Activated T-cell treated with anti-CD3 and anti-CD28 coated beads, Interleukin-2, amount 50 U/mL, for 1 hour (primary cell): ENCODE measurements at places on chromosomes 3 and 15.

DNA sequence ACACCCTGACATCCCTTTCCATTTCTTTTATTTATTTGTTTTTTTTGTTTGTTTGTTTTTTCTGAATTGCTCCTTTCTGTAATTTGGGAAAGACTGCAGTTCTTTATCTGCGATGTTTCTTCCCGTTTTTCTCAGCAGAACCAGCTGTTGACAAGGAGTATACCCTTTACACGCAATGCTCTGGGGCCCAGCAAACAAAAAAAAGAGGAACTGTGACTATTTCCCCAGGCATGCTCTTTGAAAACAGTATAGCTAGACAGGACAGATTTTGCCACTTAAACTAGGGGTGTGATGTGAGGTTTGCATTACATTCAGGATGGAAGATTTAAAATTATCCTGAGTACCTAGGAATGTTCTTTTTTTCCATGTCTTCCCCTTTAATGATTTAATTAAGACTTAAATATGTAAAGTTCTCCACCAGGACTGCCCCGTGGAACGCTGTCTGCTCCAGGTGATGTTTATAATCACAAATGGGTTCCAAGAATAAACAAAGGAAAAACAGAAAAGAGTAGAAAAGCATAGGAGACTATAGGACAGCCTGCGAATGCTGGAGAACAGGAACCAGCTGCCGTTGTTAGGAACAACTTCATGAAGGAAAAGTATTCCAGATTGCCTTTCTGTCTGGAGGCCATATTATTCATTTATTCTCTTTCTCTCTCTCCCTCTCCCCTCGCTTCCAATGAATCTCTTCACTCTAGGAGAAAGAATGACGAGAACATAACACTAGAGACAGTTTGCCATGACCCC is 43.3 kb downstream of the TGFBR2 start:
- DNase-seq = no peak

DNA sequence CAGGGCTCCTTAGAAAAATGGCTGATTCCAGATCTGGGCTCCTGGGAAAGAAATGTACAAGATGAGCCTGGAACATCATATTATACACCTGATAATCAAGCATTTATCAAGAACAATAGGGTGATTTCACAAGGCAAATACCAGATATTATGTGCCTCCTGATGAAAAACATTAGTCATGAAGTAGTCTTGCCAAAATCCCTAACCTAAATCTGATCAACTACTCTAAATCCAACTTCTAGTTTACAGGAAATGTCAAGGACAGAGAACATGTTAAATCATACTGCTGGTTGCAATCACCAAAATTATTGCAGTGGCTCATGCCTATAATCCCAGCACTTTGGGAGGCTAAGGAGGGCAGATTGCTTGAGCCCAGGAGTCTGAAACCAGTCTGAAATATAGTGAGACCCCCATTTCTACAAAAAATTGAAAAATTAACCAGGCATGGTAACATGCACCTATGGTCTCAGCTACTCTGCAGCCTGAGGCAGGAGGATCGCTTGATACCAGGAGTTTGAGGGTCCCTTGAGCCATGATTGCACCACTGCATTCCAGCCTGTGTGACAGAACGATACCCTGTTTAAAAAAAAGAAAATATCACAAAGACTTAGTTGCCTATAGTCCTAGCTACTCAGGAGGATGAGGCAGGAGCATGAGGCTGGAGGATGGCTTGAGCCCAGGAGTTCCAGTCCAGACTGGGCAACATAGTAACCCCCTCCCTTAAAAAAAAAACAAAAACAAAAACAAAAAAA is 34.9 kb upstream of the ATP13A3 start:
- no peak for DNase-seq

- DNase-seq = no peak
These were observed 1.4 kb downstream of the ISLR2 start for GRCh38 chr15:74131628-74132413.

DNA sequence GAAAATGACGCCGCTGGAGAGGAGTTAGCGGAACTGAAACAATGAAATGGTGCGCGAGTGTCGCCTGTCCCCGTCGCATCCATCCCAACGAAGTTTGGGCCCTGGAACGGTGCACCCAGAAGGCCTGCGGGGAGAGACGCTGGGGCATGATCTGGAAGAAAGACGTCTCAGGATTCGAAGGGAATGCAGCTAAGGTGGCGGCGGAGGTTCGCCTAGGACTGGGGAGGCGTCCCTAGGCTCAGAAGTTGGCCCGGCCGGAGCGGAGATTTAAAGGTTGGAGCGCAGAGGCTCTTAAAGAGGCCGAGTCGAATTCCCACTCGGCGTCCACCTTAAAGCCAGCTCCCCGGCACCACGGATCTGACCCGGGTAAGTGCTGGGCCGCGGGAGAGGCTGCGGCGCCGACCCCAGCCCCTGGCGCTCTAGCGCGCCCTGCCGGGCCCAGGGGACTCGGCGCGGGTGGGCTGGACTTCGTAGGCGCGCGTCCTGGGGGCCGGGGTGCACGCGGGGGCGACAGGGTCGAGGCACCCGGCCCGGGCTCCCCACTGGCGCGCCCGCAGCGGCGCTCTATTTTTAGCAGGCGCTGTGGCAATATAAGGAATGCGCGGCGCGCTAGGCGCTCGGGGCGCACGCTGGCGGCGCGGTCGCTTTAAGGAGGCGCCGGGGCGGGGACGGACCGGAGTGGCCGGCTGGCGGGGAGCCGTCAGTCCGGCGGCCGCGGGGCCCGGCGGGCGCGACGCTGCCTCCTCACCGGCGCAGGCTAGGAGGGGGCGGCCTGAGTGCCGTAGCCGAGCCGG is at the start of gene MRAS:
Gene MRAS (plus strand): TSS at position 620 of the 794 bp plus-strand sequence. CDS start 24,305 bp downstream, outside the sequence.
- DNase-seq = peak; percentile 45

- DNase-seq = no peak
These were observed 59.2 kb upstream of the IL12A start for GRCh38 chr3:159929171-159930141.

- no peak for DNase-seq
These were observed 33.4 kb upstream of the PLAAT1 start for GRCh38 chr3:193207290-193208273.

GRCh38 chr3:37025561-37026335 is 32.4 kb downstream of the MLH1 start:
- no peak for DNase-seq

DNA sequence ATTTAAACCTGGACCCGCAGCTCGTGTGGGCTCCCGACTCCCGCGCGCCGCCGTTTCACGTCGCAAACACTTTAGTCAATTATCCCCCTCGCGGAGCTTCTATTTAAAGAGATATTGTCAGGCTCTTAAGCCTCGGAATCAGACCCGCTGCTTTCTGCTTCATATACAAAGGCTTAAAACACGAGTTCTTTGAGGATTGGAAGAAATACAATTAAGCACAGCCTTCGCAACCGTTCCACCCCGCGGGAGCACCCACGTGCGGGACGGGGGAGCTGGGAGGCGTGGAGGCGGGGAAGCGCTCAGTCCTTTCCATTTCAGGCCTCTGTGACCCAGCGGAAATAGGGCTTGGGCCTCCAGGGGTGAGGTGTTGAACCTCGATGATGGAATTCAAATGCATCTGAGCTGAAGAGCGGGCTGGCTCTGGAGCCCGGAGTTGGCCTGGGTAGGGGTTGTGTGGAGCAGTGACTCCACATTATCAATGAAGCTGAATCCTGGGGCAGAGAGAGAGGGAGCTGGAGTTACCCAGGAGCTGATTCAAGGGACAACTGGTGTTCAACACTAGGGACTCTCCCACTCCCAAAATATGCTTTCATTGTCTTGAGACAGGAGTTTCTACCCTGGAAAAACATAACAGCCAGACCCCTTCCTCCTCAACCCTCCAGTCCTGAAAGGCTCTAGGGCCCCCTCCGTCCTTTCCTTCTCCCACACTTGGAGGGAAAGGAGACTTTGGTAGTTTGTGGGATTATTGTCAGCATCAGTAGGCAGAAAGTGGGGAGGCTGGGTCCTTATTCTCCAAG is 2.4 kb downstream of the ANKRD63 start:
- no peak for DNase-seq

DNA sequence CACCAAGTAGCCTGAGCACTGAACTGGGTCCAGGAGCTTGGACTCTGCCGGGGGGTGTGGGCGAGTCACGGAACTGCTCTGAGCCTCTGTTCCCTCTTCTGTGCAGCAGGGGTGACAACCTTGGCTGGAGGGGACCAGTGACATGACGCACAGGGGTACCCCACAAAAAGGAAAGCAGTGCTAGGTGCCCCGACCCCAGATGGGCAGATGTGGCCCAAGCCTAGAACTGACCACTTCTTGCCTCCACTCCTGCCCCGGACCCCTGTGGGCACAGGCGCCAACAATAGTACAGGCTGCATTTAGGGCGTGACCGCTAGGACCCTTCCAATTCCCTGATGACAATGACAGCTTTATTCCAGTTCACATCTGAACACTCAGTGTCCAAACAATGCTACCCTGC is 255.9 kb upstream of the LYSMD4 start:
- DNase-seq = no peak

- no peak for DNase-seq
These were observed 28.5 kb downstream of the PLCL2 start for GRCh38 chr3:16913264-16913580.

GRCh38 chr15:71239592-71240364 is 124.5 kb downstream of the THSD4 start:
- no peak for DNase-seq
